ENCODE measurements at places on chromosomes 12 and 14.

GRCh38 chr12:109018296-109018695 is 2.6 kb downstream of the SVOP start:
- DNase-seq, result no peak

DNA sequence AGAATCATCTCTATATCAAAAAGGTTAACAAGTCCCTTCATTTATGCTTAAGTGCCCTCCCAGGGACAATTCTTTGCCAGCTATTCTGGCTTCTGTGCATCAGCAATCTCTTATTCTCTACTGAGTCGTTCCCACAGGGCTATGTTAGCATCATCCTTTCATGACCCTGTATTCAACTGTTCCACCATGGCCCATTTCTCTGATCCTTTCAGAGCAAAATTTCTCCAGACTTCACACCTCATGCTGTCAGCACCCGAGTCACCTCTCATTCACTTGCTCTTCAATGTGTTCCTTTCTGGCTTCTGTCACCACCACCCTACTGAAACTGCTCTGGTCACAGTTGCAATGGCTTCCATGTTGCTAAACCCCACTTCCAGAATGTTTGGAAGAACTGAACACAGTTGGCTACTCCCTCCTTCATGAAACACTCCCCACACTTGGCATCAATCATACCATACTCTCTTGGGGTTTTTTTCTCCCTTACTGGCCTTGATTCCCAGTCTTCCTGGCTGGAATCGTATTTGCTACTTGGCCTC is 159.5 kb upstream of the HMGA2 start:
- no peak for DNase-seq

GRCh38 chr12:75196408-75196807 is 13.2 kb downstream of the KCNC2 start:
- DNase-seq, result no peak

- no peak for DNase-seq
Observed at GRCh38 chr12:10557329-10557728, 51.6 kb downstream of the EIF2S3B start.

DNA sequence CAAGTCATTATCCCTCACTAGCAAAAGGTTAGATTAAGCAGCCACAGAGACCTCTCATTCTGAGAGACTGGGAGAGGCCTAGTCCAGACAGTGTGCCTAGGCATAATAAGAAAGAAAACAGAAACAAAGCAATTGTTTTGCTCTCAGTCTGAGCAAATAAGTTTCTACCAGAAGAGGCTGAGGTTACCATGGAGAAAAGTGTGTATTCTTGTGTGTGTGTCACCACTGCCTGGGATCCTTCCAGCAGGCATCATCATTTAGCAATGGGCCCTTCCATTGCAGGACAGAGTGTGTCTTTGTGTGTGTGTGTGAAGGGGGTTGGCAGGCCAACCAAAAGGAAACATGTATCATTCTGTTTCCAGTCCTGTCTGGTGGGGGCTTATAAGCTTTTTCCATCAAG is 3.7 kb downstream of the EFS start:
- DNase-seq, result no peak

- DNase-seq, result no peak
Observed at GRCh38 chr14:86333493-86333892, 803.5 kb downstream of the FLRT2 start.

DNA sequence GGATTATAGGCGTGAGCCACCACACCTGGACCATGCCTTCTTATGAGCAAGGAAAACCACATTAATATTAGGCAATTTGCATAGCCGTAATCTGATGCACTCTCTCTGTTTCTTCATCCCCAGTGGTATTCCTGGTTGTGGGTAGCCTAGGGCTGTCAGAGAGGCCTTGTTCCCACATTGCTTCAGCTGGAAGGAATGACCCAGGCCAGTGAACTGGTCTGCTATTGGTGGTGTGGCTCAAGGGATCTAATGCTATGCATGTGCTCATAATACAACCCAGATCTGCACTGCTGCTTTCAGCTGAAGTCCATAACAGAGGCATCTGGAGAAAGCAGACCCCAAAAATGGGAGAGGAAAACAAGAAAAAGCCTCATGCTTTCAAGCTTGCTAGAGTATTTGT is 33.1 kb upstream of the G2E3 start:
- DNase-seq, result no peak

- no peak for DNase-seq
Observed at GRCh38 chr14:21160061-21160610, 4.3 kb upstream of the OR5AU1 start.

DNA sequence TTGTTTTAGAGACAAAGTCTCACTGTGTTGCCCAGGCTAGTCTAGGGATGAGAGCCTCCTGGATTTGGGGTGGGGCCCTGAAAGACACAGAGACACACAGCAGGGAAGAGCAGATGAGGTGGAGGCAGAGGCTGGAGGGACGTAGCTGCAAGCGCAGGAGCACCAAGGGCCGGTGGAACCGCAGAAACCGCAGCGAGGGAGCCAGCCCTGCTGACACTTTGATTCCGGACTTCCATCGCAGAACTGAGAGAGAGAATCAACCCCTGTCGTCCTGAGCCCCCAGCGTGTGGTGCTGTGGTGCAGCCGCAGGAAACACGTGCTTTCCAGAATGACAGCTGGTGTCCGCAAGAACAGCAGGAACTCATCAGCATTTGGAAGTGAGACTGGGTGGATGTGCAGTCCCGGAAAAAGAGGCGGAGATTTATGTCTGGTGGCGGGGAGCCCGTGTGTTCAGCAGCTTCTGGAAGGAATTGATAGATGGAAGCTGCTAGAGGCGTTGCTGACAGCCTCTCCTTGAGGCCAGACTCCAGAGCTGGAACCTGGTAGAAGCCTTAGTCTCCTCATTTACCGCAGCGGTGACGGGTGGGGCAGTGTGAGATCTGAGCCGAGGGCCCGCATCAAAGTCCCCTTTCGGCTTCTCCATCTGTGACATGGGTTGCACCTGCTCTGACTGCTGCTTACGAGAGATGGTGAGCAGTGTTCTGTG is 21.9 kb upstream of the KLC1 start:
- DNase-seq, result peak; percentile 16

GRCh38 chr14:53501361-53502211 is 348.5 kb upstream of the DDHD1 start:
- DNase-seq, result no peak

DNA sequence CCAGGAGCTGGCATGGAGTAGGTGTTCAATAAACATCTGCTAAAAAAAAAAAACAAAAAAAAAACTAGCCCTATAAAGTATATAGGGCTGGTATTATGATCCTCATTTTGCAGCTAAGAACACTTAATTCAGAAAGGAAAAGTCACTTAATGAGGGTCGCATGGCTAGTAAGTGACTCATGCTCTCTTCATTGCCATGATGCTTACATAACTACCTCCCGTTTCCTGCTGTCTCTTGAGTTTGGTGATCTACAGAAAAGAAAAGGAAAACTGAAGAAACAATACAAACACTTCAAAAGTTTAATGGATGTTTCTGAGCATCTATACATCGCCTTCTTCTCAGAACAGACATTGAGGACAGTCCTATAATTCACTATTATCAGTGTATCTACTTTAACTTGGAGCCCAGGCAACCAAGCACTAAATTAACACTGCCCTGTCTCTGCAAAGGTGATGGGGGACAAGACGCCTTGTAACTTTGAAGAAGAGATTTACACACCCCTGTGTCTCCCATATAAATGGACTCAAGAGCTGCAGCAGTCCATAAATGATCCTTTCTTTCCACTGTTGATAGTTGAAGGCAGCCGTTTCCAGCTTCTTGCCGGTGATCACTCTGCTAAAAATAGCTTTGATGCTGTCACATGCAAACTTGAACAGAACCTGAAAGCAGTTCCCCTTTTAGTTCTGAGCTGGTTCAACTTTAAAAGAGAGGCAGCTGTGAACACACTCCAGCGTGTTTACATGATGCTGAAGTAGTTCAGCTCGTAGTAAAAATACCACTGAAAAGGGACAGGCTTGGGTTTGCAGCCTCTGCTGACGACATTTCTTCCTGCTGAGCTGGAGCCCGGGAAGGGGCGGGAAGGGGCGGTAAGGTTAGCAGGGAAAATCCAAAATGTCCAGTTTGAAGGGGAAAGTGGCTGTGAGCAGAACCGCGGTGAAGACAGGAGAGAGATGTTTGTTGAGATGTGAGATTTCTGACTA is 113.3 kb downstream of the FOXN3 start:
- DNase-seq, result no peak

GRCh38 chr12:118874698-118875548 is 106.4 kb upstream of the SRRM4 start:
- DNase-seq, result no peak

- no peak for DNase-seq
Observed at GRCh38 chr14:28774764-28775735, 8.5 kb downstream of the FOXG1 start.

- DNase-seq, result no peak
Observed at GRCh38 chr14:103126088-103126872, 3.0 kb downstream of the TNFAIP2 start.

- no peak for DNase-seq
Observed at GRCh38 chr12:49783917-49784676, 42.7 kb downstream of the TMBIM6 start.

- DNase-seq, result no peak
Observed at GRCh38 chr12:131025234-131025633, 71.5 kb downstream of the ADGRD1 start.

All from HuH-7.5 (cell line).